NCI-H1694 treated with DMSO at 0.1 percent for 48 hours (cell line): ENCODE measurements at places on chromosomes 1 and 21.

- DNase-seq: no peak
Measured at GRCh38 chr1:118842452-118843201, 145.5 kb downstream of the TBX15 start.

- no peak for DNase-seq
Measured at GRCh38 chr21:38930066-38930465, 124.3 kb downstream of the ETS2 start.

DNA sequence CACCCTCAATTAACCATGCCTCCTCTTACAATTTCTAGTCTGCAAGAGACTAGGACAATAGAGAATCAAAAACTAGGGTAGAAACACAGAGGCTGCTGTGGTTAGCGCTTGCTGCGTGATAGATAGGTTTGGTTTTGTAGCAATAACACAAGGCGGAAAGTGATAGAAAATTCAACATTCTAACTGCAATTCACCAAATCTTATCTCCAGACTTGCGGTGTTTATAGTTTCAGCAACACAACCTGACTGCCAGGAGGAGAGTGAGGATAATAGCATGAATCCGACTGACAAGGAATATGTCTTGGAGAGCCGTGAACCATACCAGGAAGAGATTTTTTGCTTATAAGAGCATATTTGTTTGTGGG lies 30.7 kb upstream of the IFNAR2 start:
- DNase-seq: no peak

DNA sequence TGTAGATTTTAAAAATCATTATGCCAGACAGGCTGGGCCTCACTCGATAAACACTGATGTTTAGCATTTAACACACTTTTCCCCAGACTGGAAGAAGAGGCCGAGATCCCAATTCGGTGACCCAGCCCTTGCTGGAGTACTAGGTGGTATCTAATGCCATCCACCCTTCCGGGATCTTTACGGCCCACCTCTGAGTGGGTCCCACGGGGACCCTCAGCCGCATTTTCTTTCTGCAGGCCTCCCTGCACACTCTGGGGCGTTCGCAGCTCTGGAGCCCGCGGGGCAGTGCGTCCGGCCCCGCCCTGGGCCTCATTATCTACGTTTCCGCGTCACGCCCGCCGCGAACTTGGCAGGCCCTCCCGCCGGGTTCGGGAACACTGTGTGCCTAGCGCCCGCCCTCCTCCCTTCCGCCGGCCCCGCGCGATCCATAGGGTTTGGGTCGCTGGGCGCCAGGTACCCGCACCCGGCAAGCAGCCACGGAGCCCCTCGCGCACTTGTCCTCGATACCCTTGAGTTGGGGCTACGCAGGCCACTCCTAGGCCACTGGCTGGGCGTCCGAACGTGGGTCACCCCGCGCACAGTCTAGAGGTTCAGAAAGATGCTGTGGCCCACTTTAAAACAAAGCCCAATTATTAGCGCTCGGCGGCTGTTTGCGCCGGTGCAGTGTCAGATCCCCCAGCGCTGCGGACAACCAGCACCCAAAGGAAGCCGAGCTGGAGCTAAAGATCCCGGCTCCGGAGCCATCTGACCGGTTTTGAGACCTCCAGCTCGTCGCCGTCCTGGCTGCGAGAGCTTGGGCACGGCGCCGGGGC lies 950 bp upstream of the EVA1C start:
- DNase-seq: peak; percentile 47

- DNase-seq: no peak
Measured at GRCh38 chr1:54480525-54480848, 67.5 kb upstream of the ACOT11 start.

DNA sequence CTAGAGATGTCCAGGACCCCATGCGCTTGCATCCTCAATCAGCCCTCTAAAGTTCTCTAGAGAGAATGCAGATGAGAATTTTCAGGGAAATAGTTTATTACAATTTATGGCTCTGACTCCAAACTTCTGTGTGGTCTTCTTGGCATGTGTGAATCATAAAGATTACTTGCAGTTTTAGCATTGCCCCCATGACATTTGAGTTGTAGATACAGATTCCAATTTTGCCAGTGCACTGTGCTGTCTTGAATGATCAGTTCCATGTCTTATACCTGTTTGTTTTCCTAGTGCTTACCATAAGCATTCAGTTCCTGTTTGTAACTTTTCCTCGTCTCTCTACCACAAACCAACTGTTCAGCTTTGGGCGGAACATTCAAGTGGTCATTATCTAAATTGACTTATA lies 4.8 kb downstream of the KRTAP21-3 start:
- no peak for DNase-seq

GRCh38 chr1:31753707-31754349 lies 10.3 kb downstream of the ADGRB2 start:
- peak; percentile 76 for DNase-seq

GRCh38 chr21:41507521-41508414 lies at the start of gene TMPRSS2:
Gene TMPRSS2, minus strand, starts transcription at chr21:41508158. Its CDS starts 10,025 bp downstream, at chr21:41498133.
- no peak for DNase-seq

DNA sequence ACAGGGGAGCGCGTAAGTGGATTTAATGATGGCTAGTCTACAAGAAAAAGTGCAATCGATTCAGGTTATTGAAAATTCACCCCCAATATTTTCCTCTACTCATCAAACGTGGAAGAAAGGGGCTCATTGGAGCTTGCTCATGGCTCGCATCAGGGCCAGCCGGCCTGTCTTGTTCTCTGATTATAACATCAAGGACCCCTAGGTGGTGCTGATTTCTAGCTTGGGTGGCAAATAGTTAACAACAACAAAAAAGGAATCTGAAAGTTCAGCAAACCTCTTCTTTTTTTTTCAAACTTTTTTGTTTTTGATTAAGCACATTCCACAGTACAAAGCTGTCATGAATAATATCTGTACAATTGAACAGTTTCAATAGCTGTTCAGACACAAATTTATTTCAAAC lies 35.8 kb upstream of the SOD1 start:
- DNase-seq: no peak

- no peak for DNase-seq
Measured at GRCh38 chr1:174713796-174714195, 266.0 kb downstream of the GPR52 start.

DNA sequence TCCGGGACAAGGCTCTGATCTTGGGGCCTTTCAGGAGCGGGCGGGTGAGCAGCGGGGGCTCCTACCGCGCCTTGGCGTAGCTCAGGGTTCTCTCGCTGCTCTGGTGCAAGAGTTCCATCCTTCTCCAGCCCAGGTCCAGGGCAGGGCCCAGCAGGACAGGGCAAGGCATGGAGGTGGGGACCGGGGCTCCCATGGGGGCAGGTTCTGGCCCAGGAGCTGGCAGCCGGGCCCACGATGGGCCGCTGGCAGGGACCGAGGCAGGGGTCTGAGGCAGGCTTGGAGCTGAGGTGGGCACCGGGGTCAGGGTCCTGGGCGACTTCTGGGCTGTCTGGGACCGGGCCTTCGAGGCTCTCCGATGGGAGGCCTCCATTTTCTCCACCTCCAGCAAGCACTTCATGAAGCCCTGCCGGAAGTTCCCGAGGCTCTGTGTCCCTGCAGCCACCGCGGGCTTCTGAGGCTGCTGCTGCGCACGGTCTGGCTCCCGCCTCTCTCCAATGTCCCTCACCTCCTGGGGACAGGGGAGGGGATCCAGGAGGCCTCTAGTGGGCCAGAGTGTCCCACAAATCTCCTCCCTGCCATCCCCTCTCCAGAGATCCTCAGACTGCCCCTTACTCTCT lies 27.6 kb downstream of the SPATA21 start:
- no peak for DNase-seq
